Inflammatory macrophage treated with lipopolysaccharide for 1 hour (primary cell): ENCODE measurements at places on chromosomes 4 and X.
A peak's percentile ranks its signal among the peaks of the same experiment; 100 is the strongest.

DNA sequence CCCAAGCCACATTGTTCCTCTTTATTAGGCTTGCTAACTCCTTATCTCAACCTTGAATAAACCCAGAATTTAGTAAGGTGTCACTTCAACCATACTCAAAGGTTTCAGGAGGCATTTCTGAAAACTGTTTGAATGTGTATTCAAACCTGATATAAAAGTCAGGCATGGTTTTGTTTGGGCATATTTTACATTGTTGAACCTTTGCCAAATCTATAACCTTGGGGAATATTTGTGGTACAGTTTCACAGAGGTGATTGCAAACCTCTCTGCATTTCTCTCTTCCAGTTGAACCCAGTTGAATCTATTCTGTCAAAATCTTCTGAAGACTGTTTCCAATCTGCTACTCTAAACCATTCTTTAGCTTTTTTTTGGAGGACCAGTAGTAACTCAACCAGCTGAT, 409.0 kb downstream of the TECRL start:
- DNase-seq: no peak

DNA sequence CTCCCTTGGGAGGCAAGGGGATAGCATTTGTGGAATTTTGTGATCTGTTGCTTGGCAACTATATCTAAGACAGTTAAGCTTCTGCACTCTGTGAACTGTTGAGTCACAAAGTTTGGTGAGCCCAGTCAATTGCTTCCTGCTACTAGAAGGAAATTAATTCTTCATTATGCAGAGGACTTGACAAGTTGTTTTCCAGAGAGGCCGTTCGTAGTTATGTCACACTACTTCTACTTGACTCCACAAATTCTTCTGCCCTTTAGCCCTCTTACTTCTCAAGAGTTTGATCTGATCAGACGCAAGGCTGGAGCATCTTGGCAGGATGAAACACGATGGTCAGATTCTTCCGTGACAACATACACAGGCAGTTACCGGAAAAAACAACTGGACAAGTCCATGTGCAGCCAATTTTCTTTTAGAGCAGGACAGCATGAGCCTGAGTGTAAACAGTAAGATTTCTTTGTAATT, at the start of gene C4orf51:
Gene C4orf51, plus strand, starts transcription at position 156 of the 465 bp plus-strand sequence. Its CDS starts 58 bp downstream, at position 214.
- no peak for DNase-seq

- DNase-seq: no peak
Measured at GRCh38 chr4:185998791-185999190, 70.2 kb upstream of the TLR3 start.

DNA sequence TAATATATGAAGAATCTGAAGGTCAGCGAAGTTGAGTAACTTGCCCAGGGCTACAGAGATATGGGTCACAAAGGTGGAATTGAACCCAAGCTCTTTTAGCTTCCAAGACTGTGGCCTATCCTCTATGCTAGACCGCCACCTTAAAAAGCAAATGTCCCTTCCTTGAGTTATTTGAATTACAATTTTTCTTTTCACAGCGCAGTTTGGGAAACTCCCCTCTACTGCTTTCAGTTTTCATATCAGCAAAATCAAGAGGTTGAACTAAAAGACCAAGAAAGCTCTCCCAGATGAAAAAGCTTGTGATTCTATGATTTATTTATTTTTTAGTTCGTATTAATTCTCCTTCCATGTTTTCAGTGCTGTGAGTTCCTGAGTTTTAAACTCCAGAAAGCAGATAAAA, 174.5 kb upstream of the C1QTNF7 start:
- peak; percentile 55 for DNase-seq

DNA sequence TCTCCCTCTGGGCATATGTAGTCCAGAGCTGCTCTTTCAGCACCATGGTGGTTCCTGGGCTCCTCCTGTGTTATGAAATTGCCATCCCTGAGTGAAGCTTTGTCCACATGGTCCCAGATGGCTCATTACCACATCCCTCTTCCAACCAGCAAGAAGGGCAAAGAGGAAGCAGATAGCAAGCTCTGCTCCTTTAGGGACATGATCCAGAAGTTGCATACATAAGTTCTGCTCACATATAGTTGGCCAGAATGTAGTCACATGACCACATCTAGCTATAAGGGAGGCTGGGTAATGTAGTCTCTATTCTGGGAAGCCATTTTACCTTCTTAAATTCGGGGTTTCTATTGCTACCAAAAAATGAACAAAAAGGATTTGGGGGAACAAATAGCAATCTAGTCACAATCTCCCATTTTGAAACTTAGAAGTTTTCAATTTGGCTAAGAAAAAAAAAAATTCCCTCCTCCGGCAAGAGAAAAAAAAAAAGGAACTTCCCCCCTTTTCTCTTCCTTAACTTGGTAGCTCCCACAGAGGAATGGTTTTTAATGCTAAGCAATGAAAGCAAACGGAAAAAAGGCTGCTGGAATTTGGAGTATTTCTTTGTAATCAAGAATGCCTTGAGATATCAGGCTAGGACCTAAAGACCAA, 88.2 kb upstream of the USP9X start:
- peak; percentile 89 for DNase-seq

DNA sequence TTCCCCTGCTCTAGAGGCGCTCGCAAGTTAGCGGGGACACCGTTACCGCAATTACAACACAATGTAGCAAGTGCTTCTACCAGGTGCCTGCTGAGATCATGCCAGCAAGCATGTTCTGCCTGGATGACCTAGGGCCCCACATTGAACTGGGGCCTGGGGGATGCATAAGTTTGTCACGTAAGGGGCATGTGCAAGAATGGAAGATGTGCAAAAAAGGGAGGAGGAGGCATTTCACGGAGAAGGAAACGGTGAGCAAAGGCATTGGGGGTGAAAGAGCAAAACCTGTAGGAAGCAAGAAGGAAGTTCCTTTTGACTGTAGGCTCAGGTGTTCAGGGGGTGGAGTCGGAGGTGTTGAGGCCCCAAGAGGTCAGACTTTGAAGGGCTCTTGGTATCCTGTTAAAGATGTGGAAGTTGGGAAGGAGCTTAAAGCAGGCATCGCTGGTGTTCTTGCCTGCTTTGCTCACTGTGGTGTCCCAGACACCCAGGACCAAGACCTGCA, 602 bp upstream of the SCARB2 start:
- no peak for DNase-seq

- DNase-seq: no peak
Measured at GRCh38 chrX:46611658-46612362, 38.2 kb downstream of the CHST7 start.
